ENCODE measurements at places on chromosomes 4 and X.

GRCh38 chrX:147570483-147570882, 341.2 kb upstream of the FMR1 start:
- no peak for DNase-seq

- DNase-seq, result no peak
Observed at GRCh38 chr4:147991543-147992283, 259.8 kb downstream of the ARHGAP10 start.

GRCh38 chr4:113467581-113467980, 294.0 kb downstream of the CAMK2D start:
- DNase-seq, result no peak

GRCh38 chrX:107750263-107750662, 25.3 kb downstream of the TSC22D3 start:
- DNase-seq, result no peak

GRCh38 chr4:91519155-91519554, 784.6 kb upstream of the GRID2 start:
- DNase-seq, result no peak

DNA sequence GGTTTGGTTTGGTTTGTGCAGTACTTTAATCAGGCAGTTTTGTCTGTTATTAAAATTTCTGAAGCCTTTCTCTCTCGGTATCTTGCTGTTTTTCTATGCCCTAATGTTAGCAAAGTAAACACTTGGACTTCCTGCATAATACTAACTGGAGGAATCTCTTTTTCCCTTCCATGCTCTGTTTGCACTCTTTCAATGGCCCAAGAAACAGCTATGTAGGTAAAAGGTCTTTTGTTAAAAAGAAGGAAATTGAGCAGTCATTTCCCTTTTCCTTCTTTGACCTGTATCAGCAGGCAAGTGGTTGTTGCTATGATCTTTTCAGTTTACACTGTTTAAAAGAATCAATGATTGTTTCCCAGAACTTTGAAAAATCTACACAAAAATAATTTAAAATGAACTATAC, 82.7 kb downstream of the CCSER1 start:
- no peak for DNase-seq

DNA sequence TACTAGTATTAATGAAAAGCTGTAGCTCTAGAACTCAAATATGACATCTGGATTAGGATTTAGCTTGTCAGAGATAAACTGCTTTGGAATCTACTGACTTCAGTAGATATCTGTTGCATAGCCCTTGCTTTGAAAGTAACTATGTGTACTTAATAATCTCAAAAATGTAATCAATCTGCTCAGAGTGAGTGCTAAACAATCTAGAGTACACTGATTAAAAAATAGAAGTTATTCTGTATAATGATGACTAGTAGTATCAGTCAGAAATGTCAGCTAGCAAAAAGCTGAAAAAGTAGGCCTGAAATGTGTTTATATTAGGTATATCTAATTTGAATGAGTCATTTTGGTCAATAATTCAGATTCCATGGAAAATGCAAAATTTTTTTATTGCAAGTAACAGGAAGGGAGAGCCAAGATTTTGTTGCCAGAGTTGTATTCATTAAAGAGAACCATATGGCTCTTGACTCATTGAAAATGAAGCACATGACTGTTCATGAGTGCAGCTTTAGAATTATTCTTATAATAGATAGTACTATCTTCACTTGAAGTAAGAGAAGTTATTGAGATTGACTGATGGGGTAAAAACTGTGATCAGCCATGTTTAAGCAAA, 20.0 kb downstream of the CLCN3 start:
- DNase-seq, result no peak

DNA sequence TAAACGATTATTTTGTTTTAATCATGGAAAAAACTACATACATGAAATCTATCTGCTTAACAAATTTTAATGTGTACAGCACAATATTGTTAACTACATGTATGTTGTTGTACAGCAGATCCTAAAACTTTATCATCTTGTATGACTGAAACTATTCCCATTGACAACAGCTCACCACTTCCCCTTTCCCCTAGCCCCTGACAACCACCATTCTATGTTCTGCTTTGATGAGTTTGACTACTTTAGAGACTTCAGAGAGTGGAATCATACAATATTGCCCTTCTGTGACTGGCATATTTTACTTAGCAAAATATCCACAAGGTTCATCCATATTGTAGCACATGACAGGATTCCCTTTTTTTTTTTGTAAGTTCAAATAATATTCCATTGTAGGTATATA, 185.9 kb downstream of the CFAP299 start:
- DNase-seq, result no peak

GRCh38 chrX:33339219-33339618, 127.9 kb upstream of the DMD start:
- DNase-seq, result no peak

GRCh38 chr4:133647206-133647605, 498.1 kb downstream of the PCDH10 start:
- no peak for DNase-seq

- DNase-seq, result no peak
Observed at GRCh38 chrX:12709047-12709446, 82.2 kb upstream of the PRPS2 start.

GRCh38 chrX:30620125-30620524, 33.1 kb upstream of the GK start:
- no peak for DNase-seq
